T1000 (cell line): ENCODE measurements at places on chromosomes 1 and 21.

DNA sequence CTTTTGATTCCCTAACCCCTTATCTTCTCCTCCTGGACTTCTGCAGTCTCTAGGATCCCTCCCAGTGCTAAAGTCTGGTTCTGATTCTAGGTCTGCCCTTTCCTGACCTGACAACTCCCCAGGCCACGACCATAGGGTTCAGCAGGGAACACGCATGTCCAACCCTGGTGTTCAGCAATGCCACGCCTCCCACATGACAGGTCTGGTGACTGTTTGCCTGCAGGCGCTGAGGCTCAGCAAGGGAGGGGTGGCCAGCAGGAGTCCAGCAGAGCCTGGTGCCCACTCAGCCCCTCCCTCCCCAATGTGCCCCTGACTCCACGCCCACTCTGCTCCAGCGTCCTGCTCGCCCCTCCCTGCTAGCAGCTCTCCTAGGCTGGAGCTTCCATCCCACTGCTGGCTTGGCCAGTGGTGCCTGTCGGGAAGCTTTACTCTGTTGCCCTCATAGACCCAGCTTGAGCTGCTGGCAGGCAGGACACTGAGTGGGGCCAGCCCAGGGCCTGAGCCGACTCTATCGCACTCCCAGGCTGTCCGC lies 17.3 kb downstream of the SLC9A1 start:
- no peak for DNase-seq

DNA sequence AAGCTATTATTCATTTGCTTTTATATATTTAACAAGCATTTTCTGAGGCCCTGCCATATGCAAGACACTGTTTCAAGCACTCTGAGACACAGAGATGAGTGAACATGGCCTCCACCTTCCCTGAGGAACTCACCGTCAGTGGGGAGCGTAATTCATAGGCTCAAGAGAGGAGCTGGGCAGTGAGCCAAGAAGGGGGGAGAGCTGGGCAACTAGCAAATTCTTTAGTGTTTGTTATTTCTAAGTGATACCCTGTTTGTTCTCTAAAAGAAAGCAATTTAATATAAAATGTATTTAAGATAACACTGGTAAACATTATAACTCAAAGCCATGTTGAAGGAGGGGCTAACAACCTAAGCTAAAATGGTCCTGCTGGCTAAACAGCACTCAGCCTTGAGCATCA lies 119.2 kb upstream of the NGF start:
- no peak for DNase-seq

GRCh38 chr1:226362361-226362760 lies 45.5 kb downstream of the PARP1 start:
- no peak for DNase-seq

DNA sequence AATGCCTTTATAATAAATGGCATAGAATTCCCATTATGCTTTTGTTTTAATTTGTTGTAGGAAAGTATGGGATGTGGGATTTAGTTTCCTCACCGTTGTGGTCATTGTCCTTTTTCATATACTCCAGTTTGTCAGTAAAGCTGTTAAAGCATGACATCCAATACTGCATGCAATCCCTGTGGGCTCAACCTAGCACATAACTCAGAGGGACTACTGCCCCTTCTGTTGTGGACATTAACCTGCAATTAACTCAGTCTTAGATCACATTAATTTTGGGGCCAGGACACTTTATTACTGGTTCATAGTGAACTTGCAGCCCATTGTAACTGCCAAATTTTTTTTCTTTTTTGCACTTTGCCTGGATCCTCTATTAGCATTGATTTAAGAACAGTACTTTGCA lies 112.5 kb downstream of the DNM3 start:
- DNase-seq: no peak

DNA sequence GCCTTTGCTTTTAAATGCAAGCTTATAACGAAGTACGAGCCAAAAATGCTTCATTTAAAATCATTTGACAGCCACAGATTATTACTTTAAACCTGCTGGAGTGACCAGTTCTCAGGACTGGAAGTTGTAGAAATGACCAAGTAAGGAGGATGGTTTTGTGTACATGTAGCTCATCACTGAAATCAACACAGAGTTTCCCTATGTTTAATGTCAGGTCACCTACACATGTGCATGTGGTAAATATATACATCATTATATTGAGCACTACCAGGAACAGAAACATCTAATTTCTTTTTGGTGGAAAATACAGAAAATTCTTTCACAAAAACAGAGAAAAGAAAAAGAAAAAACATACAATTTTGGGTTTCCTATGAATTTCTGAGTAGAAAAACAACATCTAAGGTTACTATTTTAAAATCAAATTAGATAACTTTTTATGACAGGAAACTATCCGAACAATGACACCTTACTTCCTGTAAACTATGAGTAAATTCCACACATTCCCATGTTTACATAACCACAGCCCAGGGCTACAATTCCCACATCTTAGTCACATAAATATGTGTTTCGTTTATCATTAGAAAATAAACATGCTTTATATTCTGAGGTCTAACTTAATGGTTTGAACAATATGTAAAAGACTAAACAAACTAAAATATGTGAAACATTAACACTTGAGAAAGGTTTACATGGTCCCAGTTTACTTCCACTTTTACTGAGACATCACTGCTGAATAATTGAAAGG lies 73.6 kb downstream of the ZNF281 start:
- no peak for DNase-seq

- DNase-seq: no peak
These were observed 2.2 kb downstream of the SIM2 start for GRCh38 chr21:36700971-36701755.

- DNase-seq: no peak
These were observed 315.2 kb downstream of the AJAP1 start for GRCh38 chr1:4969556-4970129.

GRCh38 chr1:246138781-246139180 lies 368.3 kb downstream of the SMYD3 start:
- DNase-seq: no peak

DNA sequence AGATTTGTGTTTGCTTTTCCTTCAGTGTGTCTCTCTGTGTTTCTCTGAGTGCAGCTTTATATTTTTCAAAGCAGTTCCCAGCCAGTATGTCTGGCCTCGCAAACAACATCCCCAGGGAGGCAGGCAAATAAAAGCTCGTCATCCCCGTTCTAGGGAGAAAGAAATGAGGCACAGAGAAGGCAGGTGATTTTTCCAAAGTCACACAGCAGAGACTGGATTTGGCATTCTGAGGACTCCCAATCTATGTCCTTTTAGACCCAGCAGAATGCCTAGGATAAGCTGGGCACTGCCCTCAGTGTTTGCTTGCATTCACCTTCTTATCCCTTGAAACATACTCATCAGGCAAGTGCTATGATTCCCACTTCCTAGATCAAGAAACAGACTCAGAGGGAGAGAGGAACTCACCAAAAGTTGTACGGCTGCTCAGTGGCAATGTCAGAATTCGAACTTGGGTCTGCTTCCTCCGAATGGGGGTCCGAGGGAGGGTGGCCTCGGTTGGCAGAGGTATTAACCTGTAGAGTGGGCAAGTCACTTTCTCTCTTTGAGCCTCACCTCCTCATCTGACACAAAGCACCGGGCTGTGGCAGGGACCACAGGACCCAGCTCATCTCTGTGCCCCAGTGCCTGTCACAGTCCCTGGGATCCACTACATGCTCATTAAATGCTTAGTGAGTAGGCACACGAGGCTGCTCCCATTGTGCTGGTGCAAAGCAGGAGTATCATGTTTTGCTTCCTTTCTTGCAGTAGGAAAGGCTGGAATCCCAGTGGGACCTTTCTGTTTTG lies 4.2 kb downstream of the RAP1GAP start:
- no peak for DNase-seq

- DNase-seq: no peak
These were observed 99.0 kb upstream of the WLS start for GRCh38 chr1:68331117-68331865.
